GM23338 (cell line): ENCODE measurements at places on chromosomes 16 and 17.
A peak's percentile ranks its signal among the peaks of the same experiment; 100 is the strongest.

GRCh38 chr17:10166176-10166935 is 32.0 kb downstream of the GAS7 start:
- no peak for DNase-seq

DNA sequence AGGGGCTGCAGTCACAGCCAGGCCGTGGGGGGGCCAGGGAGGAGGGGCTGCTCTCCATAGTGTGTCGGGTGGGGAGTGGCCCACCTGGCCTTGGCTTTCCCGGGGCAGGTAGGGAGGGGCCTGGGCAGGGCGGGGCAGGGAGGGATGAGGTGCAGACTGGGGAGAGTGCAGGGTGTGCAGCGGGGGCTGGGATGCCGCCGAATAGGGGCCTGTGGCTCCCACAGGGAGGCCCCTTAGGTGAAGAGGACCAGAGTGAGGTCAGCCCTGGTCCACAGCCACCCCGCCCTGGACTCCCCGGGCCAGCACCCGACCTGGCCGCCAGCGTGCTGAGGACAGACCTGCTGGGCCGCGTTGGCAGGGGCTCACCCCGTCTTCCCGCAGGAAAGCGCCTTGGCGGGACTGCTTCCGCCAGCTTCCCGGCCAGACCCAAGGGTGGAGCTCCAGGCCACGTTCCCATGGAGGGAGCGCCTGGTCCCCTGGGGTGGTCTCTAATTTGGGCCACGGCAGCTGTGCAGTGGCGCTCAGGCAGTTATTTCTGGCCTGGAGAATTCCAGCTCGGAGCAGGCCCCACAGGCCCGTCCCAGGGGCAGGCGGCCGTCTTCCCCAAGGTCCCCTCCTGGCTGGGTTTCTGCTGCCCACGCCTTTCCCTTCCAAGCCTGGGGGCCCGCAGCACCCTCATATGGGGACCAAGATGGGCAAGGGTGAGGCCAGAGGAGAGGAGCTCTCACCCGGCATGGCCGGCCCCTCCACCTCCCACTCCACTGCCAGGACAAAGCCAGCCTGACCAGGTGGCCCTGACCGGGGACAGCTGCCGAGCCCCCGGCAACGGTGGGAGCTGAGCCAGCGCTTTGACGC is 27.9 kb downstream of the CACNA1H start:
- no peak for DNase-seq

DNA sequence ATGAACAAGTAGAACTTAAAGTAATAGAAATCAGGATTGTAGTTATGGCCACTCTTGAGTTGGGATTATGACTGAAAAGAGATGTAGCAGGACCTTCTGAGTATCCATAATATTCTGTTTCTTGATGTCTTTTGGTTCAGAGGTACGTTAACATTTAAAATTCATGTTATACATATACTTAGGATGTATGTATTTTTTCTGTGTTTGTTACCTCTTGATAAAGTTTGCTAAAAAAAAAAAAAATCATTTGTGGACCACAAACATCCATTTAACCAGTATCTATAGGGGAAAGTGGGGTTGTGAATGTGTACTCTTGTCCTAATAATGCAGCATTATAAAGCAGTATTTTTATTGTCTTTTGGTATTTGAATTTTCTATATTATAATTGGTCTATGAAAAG is 65.6 kb downstream of the BCAS3 start:
- DNase-seq = no peak

DNA sequence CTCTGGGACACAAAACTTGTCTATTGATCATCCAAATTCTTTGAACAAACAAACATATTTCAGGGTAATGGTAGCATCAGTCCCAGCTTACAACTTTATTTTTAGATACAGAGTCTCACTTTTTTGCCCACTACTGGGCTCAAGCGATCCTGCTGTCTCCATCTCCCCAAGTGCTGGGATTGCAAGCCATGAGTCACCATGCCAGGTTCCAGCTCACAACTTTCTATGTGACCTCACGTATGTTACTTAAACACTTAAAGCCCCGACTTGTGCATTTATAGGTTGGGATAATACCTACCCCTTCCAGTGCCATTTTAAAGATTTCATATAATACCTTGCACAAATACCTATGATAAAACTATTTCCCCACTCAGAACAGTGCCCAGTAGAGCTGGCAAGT is 42.0 kb upstream of the KSR1 start:
- DNase-seq = no peak

- DNase-seq = no peak
Observed at GRCh38 chr17:43918026-43918389, 10.7 kb upstream of the MPP2 start.

DNA sequence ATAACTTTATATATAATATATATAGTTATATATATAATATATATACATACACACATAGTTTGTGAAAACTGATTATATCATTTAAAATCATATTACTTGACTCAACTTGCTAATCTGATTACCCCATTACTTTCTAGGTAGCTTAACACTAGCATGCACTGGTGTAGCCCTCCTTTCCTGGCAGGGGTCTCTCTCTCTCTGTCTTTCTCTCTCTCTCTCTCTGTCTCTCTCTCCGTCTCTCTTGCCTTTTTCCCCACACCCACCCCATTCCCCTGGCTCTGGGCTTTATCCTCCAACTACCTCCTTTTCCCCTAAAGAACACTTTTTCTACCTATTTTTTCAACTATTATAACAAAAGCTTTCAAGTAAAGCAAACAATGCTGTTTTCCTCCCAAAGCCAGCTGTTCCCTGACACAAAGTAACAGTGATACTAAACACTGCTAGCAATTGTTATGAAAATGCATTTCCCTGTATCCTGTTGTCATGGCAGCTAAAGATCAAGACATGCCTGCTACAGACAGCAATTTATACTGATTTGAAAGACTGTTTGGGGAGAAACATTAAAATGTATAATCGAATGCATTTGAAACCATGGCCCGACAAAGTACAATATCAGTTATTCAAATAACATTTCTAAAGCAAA is 89.4 kb downstream of the CHD9NB start:
- peak; percentile 51 for DNase-seq
